Adipocyte (in vitro differentiated cells): ENCODE measurements at places on chromosomes 7 and 10.
A peak's percentile ranks its signal among the peaks of the same experiment; 100 is the strongest.

GRCh38 chr7:47232751-47233412 is 349.0 kb downstream of the TNS3 start:
- DNase-seq: no peak

DNA sequence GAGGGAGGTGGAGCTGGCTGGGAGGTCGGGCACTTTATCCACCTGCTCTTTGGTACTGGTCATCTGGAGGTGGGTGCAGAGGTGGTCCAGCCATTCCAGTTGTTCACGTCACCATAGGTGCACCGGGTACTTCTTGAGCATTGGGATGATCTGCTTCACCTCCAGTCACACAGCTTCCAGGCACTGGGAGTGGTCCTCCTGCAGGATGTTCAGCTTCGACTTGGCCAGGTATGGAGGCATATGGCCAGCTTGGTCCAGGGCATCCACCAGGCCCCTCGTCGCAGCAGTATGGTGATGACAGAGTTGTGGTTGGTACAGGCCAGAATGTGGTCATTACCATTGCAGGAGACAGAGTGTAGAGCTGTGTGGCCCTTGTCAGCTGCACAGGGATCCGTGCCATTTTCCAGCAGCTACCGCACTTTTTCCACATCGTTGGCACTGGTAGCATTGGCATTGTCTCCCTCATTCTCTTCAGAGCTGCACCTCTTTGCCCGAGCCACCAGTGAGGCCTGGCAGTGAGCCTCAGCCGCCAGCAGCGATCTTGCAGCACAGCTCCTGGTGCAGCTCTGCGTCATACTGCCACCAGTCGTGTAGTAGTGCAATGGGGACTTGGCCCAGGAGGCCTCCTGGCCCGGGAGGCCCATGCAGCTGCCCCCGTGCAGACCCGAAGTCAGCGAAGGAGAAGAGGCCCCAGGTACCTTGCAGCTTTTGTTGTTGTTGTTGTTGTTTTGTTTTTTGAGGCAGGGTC is 150.9 kb downstream of the ZNF22 start:
- DNase-seq: no peak

GRCh38 chr7:94874036-94874785 is 33.2 kb upstream of the PPP1R9A start:
- no peak for DNase-seq

DNA sequence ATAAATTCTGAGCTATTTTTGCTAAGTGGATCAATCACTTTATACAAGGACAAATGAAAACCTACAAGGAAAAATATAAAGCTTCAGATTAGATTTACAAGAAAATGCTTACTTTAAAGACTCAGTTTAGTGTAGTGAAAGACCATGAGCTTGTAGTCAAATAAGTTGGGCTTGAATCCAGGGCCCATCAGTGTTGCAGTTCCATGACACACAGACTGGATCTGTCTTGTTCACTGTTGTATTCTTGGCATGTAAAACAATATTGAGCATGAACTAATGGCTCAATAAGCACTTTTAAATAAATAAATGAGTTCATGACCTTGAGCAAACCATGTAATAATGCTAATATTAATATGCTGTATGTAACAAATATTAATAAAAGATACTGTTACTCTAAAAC is 164.6 kb upstream of the KCND2 start:
- no peak for DNase-seq

DNA sequence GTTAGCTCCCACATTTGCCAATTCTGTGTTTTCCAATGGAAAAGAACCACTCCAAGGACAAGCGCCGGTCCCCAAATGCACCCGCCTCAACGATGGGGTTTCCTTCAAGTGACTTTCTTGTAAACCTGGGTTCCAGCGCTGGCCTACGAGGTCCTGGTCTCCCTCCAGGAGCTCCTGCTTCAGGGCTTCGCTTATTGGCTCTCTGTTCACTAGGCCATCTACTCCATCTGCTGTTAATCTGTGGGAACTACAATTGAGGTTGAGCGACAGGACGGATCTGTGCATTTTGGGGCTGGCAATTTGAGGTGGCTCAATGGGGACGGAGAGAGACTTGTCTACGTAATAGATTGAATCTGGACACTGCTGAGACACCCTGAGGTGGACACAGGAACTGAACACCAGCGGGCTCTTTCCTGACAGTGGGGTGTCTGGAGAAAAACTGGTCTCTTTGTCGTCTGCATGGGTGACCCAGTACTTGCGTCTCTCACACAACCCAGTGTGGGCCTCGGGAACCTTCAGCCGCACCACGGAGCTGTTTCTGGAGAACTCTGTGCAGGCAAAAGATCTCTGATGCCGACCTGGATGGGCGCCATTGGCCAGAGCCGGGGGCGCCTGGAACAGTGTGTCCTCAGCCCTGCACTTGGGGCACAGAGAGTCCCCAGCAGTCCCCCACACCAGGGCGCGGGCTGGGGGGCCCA is 115.9 kb upstream of the ADAM12 start:
- peak; percentile 87 for DNase-seq

GRCh38 chr10:109946680-109947079 is 23.4 kb upstream of the XPNPEP1 start:
- no peak for DNase-seq

DNA sequence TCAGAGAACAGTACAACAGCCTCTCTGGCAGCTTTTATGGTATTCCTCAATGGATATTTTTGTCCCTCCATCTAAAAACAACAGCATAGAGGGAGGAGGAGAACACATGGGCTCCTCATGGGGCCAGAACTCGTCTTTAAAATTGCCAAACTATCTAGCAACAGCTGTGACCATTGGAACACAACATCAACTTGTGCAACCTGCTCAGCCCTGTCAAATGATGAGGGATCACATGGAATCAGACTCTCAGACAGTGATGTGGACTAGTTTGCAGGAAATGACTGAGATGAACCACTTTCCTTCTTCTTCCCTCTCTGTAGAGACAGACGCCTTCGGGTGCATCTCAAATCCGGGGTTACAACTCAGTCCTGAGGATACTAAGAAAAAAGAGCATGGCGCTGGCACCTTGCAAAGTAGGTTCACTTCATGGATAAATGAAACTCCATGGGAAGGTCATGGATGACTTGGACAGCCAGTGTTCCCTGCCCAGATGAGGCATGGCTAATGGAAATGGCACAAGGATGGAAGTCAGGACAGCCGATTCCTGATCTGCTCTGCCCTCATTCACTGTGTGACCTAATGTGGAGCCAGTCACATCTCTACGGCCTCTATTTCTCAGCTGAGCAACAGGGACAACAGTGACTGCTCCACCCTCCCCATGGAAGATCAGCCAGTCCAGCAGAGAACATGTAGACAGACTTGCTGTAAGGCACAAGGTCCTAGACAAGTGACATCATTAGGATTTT is 24.6 kb upstream of the DGKI start:
- peak; percentile 57 for DNase-seq

GRCh38 chr7:8507566-8507965 is 74.2 kb downstream of the NXPH1 start:
- no peak for DNase-seq

DNA sequence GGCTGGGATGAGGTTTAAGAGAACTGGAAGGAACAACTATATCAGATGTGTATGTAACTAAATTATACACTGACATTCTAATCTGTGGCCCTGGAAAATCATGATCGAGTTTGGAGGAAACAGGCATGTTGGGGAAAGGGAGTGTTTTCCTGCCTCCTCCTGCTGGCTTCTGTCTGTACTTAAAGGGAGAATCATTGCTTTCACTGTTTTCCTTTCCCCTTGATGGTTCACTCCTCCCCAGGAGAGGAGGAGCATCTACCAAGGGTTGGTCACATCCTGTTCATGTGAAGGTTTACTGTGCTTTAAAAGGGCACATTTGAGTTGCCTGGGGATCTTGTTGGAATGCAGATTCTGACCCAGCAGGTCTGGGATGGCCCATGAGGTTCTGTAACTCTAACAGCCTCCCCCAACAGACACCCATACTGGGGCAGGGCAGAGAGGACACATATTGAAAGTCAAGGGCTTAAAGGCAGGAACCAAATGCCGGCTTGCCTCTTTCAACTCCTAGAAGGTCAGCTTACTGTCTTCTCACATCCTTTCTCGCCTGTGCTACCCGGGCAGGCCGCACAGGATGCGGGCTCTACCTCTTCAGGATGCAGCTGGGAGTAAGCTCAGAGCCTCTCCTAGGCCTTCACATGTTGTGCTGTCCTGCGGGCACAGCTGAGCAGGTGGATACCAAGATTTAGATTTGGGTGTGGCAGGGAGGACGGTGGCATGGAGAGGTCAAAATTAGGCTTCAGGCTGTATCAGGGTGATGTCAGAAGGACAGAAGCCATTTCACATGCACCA is 694.8 kb downstream of the KCNMA1 start:
- DNase-seq: no peak

- no peak for DNase-seq
These were observed 71.8 kb upstream of the DNAJB6 start for GRCh38 chr7:157265051-157265450.

- no peak for DNase-seq
These were observed 199.9 kb upstream of the IMMP2L start for GRCh38 chr7:111762211-111762610.

GRCh38 chr7:69166979-69167516 is 431.2 kb upstream of the AUTS2 start:
- no peak for DNase-seq

GRCh38 chr10:90784771-90785170 is 73.1 kb downstream of the HTR7 start:
- DNase-seq: no peak

DNA sequence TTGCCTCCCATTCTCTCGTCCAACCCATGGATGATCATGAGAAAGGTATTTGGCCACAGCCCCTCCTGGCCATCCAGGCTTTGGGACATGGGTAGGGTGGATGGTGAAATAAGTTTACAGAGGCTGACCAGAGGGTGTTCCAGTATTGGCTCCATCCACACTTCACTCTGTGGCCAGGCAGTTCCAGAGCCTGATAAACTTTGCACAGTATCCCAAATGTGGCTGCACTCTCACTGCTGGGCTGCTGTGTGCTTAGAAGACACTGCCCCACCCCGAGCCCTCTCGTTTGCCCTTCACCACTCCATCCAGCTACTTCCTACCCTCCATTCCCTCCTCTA is 72.0 kb upstream of the ZMIZ1 start:
- no peak for DNase-seq

- peak; percentile 46 for DNase-seq
These were observed 20.7 kb downstream of the MET start for GRCh38 chr7:116692401-116693308.

GRCh38 chr10:25725917-25726716 is 207.9 kb upstream of the MYO3A start:
- DNase-seq: peak; percentile 66

DNA sequence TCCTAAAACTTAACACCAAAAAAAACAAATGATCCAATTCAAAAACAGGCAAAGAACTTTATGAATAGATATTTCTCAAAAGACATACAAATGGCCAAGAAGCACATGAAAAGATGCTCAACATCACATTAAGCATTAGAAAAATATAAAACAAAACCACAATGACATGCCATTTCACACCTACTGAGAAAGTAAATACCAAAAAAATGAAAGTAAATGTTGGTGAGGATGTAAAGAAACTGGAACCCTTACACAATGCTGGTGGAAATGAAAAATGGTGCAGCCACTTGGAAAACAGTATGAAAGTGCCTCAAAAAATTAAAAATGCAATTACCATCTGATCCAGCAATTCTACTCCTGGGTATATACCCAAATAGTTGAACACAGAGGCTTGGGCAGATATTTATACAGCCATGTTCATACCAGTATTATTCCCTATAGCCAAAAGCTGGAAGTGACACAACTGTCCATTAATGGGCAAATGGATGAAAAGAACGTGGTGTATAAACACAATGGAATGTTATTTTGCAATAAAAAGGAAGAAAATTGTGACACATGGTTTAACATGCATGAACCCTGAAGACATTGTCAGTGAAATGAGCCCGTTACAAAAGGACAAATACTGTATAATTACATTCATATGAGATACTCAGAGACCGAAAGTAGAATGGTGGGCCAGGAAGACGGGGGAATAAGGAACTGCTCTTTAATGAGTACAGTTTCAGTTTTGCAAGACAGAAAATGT is 89.0 kb downstream of the JMJD1C start:
- DNase-seq: peak; percentile 94

DNA sequence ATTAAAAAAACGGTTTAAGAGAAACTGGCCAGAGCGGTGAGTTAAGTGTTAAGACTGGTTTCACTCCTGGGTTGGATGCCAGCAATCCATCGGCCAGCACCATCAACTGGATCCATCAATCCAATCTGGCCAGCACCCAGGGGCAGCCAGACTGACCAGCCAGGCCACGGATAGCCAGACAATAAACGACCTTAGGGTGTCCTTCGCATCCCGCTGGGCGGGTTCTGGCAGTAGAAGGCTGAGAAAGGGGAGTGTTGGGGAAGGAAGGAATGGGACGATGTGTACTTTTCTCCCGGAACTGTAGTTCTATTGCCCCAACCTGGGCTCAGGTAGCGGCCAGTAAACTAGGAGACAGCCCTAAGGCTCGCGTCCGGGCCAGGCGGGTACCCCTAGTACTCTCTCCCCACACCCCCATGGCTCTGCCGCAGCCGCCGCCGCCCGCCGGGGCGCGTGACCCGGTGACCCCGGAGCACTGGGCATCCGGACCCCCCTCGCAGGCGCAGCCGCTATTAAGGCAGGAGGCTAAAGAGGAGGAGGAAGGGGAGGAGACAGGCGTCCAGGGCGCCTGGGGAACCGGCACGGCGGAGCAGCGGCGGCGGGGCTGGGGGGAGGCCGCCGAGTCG is at the start of gene CASD1:
Gene CASD1 (plus strand): TSS at position 546 of the 623 bp plus-strand sequence. CDS start 276 bp downstream, outside the sequence.
- peak; percentile 21 for DNase-seq

- DNase-seq: peak; percentile 72
These were observed 180.5 kb downstream of the ZNF365 start for GRCh38 chr10:62554632-62555199.

DNA sequence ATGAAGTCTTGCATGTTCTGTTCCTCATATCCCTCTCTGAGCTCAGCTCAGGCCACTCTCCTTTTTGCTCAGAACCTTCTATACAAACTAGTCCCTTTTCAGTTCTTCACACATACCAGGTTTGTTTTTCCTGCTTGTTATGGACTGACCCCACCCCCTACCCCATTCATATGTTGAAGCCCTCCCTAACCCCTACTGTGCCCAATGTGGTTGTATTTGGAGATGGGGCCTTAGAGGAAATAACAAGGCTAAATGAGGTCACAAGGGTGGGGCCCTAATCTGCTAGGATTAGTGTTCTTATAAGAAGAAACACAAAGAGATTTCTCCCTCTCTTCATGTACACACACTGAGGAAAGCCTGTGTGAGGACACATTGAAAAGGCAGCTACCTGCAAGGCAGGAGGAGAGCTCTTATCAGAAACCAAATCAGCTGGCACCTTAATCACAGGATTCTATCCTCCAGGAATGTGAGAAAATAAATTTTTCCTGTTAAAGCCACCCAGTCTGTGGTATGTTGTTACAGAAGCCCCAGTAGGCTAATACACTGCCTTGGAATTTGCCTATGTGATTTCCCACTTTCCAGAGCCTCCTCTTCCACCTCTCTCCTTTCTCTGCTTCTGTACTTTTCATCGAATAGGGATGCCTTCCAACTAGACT is 67.3 kb upstream of the DNAJB12 start:
- no peak for DNase-seq

- DNase-seq: no peak
These were observed 27.3 kb downstream of the BAMBI start for GRCh38 chr10:28704464-28705161.

DNA sequence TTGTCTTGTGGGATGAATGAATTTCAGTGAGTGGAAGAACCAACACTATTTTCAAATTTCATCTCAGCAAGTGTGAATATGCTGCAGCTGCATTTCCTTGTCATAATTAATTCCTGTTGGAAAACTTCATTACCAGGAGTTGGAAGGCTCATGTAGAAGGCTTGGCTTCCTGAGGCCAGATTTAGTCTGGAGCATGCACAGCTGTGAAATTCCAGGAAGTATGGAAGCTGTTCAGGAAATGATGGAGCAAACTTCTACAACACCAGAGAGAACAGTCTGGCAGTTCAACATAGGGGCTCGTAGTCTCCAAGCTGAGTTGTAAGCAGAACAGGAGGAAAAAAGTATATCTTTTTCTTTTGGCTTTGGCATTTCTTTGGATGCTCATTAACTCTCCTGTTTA is 1439.9 kb upstream of the CELF2 start:
- DNase-seq: no peak
